ENCODE measurements at places on chromosomes 1 and 21.

DNA sequence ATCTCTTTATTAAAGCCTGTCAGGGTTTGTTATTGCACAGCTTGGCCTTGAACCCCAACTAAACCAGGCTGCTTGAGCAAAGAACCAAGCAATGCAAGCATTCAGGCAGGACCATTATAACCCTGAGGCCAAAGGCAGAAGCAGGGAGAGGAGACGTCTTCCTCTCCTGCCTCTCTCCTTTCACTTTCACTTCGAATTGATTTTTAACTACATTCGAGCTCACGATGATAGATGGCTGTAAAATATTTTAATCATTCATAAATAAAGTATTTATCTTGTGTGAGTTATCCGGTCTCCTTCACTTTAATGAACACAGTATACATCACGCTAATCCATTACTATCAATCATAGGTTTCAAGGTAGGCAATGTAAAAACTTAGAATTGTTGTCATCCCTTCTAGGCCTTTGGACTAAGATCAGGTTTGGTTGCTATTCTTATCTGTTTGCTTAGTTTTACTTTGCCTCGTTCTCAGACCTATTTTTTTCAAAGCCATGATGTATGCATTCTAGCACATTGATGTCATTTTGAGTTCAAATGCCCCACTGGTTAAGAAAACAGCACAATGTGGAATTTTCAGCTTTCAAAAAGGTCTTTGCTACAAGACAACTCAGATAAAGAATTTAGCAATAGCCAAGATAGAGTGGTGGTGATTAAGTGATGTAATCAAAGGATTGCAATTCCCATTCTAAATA lies 480.2 kb upstream of the RUNX1 start:
- no peak overlapping the region for H3K4me3 ChIP-seq
- no peaks in the 10 kb centered on the region for H3K36me3 ChIP-seq
- no peak for DNase-seq
- H3K4me1 ChIP-seq: peaks cover 41% of the 10 kb centered on the region

GRCh38 chr1:176033474-176033873 lies 173.6 kb downstream of the COP1 start:
- no peaks in the 10 kb centered on the region for H3K4me1 ChIP-seq
- H3K4me3 ChIP-seq: no peak overlapping the region
- H3K27me3 ChIP-seq: no peaks in the 10 kb centered on the region
- no peak overlapping the region for H3K27ac ChIP-seq

DNA sequence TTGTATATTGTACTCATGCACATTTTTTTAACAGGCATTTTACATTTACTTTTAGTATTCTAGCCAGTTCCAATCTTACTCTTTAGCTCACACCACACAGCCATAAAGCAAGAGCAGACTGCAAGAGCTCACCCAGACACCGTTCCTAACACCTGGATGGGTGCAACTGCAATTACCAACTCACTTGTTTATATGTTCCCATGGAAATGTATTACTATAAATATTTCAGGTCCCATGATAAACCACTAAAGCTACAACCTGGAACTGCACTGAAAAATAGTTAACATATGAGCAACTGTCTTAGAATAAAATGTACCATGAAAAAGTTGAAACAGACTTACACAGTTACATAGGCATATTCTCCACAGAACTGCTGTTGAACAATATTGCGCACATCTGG lies 30.8 kb downstream of the USP48 start:
- H3K4me1 ChIP-seq: no peaks in the 10 kb centered on the region
- DNase-seq: no peak
- H3K27ac ChIP-seq: no peak overlapping the region

- H3K4me1 ChIP-seq: peaks cover 26% of the 10 kb centered on the region
- peak; percentile 46 for DNase-seq
- peaks cover 50% of the 10 kb centered on the region for H3K27me3 ChIP-seq
- peak within 1 kb of the TSS; percentile 82 for H3K4me3 ChIP-seq
- H3K27ac ChIP-seq: no peak within 1 kb of the TSS
- no peaks in the 10 kb centered on the region for H3K36me3 ChIP-seq
Observed at GRCh38 chr1:27934818-27935549, at the start of gene SMPDL3B. Gene SMPDL3B (plus strand): TSS chr1:27935000. CDS start chr1:27935184, 184 bp downstream.

GRCh38 chr1:17507915-17508314 lies 31.6 kb upstream of the ARHGEF10L start:
- peaks cover 5% of the 10 kb centered on the region for H3K4me1 ChIP-seq
- no peak overlapping the region for H3K27ac ChIP-seq
- no peaks in the 10 kb centered on the region for H3K36me3 ChIP-seq
- no peak for DNase-seq
- no peak overlapping the region for H3K4me3 ChIP-seq

GRCh38 chr1:169106921-169107602 lies 572 bp downstream of the ATP1B1 start:
- peak; percentile 61 for DNase-seq
- no peaks in the 10 kb centered on the region for H3K27me3 ChIP-seq
- peak overlapping the region; percentile 92 for H3K4me3 ChIP-seq
- H3K4me1 ChIP-seq: peaks cover 55% of the 10 kb centered on the region
- H3K36me3 ChIP-seq: peaks cover 17% of the 10 kb centered on the region
- peak overlapping the region; percentile 66 for H3K27ac ChIP-seq

DNA sequence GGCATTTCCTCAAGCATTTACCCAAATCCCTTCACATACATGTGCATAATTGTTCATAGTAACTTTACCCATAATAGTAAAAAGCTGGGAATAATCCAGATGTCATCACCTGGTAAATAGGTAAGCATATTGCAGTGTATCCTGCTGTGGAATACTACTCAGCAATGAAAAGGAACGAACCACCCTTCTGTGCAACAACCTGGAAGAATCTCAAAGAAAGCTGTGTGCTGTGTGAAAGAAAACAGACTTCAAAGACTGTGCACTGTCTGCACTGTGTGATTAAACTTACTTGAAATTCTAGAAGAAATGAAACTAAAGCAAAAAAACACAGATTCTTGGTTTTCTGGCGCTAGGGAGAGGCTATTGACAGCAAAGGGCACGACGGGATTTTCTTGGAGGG lies 13.5 kb downstream of the TFF2 start:
- no peak for DNase-seq
- peaks cover 49% of the 10 kb centered on the region for H3K4me1 ChIP-seq
- H3K4me3 ChIP-seq: no peak overlapping the region
- H3K27ac ChIP-seq: no peak overlapping the region

- peaks cover 7% of the 10 kb centered on the region for H3K4me1 ChIP-seq
- DNase-seq: no peak
- H3K27ac ChIP-seq: no peak overlapping the region
- peaks cover 3% of the 10 kb centered on the region for H3K27me3 ChIP-seq
- peaks cover 36% of the 10 kb centered on the region for H3K36me3 ChIP-seq
Observed at GRCh38 chr1:244395965-244396364, 55.7 kb downstream of the ADSS2 start.

DNA sequence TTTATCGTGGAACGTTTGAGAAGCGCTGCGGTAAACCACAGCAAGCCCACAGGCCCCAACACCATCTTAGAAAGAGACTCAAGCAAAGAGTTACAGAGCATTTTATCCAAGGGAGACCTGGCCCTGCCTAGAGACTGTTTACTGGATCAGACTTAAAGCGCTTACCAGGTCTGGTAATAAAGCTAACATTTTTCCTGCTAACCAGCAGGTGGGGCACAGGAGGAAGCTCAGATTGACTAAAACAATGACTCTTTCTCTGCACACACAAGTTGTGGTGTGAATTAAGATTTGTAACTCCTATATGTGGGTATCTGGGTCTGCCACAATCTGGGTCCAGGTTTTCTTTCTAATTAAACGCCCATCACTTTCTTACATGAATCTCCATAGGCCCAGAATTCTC lies 136.5 kb upstream of the ETS2 start:
- no peak for DNase-seq
- no peak overlapping the region for H3K27ac ChIP-seq
- H3K4me3 ChIP-seq: no peak overlapping the region
- no peaks in the 10 kb centered on the region for H3K36me3 ChIP-seq

Measured in nephron progenitor cell (in vitro differentiated cells).